ENCODE measurements at places on chromosomes 11 and 22. TPM values are rescaled to one million over a fixed set of nuclear protein-coding genes. Genes with fewer than 3 reads are reported as not detected.

Gene MS4A15
- not detected for total RNA-seq

- no peak for DNase-seq
Observed at GRCh38 chr11:88520391-88520790, 182.9 kb upstream of the CTSC start.

DNA sequence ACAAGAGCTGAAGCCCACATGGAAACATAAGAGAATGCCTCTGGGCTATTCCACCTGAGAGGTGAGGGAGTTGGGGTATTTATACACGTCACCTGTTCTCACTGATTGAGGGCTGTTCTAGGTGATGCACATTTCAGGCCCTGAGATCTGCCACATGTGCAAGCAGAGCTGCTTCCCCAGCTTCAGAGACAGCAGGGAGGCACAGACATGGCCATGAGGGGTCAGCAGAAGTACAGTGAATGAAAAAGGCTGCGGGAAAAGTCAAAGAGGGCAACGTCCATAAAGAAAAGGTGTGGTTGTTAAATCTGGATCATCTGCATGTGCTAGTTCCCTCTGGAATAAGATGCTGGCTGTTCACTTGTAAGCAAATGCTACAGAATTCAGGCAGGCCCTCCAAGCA, 75.4 kb downstream of the GAB4 start:
- DNase-seq, result no peak

Gene MRGPRX3
- total RNA-seq, result not detected

Gene SMC1B
- not detected for total RNA-seq

- no peak for DNase-seq
Observed at GRCh38 chr11:130769782-130770535, 146.3 kb downstream of the SNX19 start.

DNA sequence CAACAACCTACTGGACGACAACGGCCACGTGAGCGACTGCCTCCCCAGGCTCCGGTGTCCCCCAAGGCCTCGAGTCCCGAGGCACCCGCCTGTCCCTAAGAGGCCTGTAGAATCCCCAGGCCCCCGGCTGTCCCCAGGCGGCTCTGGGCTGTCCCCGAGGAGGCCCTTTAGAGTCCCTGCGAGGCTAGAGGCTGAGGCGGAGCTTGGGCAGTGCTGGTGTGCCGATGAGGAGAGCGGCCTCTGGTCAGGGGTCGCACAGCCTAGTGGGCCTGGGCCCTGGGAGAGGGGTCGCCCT, 3.7 kb downstream of the TBX1 start:
- DNase-seq, result no peak

DNA sequence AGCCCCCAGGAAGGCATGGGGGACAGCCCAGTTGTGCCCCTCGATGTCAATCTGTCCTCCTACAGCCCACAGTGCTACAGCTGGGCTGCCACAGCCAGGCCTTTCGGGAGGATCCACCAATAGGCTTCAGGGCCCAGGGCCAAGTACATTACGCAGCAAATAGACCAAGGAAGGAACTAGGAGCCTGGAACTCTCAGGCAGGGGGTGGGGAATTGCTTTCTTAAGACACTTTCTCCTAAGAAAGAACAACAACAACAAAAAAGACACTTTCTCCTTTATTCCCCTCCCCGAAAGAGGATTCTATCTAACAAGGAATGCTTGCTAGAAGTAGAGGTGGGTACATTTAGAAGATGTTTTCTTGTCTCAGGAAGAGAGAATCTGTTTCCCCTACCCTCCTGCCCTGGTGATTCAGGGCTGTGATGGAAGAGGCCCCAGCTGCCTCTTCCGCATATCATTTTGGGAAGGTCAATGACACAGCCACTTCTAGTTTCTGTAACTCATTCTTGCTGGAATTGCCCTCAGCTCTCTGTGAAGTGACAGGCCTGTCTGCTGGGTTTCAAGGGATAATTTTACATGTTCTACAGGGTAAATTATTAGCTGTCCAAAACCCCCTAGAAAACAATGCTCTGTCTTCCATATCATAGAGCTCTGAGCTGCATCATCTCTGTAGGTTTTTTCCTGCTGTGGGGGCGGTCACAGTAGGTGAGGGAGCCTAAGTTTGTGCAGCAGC, 6.0 kb upstream of the MALAT1 start:
- peak; percentile 51 for DNase-seq

DNA sequence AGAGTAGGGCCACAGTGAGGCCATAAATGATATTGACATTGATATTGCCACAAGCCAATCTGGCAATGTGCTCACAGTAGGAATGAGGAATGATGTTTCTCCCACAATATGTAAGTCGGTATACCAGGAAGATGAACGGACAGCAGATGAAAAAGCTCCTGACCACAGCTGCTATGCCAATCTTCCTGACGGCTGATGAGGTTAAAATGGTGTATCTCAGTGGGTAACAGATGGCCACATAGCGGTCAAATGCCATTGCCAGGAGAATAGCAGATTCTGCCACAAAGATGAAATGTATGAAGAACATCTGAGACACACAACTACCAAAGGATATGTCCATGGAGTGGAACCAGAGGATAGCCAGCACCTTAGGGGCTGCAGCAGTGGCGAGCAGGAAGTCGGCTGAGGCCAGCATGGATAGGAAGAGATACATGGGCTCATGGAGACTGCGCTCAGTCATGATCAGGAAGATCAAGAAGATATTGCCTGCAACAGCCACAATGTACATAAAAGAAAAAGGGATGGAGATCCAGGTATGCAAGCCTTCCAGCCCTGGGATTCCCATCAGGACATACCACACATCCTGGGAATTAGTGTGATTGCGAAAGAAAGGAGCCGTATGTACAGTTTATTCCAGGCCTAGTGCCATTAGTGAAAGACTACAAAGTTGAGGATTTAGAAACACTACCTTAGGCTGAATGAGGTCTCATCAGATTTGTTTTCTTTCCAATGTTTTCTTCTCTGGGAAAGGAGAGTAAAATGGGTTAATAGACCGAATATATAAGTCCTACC, 22.2 kb downstream of the OR51V1 start:
- no peak for DNase-seq

DNA sequence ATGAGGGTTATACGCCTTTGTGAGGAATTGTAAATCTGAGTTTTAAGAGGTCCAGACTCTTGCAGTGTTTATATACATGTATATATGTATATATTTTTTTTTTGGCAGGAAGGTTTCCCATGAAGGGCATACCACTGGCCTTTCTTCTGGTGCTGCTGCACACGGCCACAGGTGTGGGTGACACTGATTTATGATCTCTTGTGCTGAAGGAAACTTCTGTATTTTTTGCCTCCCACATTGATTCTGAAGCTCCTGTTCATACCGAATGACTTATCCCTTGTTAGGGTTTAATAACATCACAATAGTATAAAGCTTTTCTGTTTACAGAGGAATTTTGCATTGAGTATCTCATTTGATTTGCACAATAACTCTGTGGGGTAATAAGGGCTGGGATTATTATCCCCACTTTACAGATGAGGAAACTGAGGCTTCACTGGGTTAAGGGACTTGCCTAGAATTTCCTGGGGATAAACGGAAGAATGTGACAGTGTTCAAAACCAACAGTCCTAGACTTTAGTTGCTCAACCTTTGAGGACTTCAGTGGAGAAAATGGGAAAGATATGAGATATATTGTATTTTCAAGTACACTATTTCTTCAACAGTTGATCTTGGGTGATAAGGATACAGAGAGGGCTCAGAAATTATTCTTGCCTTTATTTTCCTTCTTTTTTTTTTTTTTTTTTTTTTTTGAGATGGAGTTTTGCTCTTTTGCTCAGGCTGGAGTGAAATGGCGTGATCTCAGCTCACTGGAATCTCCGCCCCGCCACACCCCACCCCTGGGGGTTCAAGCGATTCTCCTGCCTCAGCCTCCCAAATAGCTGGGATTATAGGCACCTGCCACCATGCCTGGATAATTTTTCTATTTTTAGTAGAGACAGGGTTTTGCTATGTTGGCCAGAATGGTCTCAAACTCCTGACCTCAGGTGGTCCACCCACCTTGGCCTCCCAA, 70.1 kb downstream of the MICAL2 start:
- no peak for DNase-seq

- DNase-seq, result peak; percentile 67
Observed at GRCh38 chr22:36144886-36145541, 15.5 kb downstream of the APOL3 start.

GRCh38 chr11:110319501-110319900, 23.1 kb upstream of the RDX start:
- DNase-seq, result no peak
